ENCODE measurements at places on chromosomes 12 and 14.

- no peak for DNase-seq
These were observed 5.6 kb upstream of the HEBP1 start for GRCh38 chr12:13005649-13006048.

DNA sequence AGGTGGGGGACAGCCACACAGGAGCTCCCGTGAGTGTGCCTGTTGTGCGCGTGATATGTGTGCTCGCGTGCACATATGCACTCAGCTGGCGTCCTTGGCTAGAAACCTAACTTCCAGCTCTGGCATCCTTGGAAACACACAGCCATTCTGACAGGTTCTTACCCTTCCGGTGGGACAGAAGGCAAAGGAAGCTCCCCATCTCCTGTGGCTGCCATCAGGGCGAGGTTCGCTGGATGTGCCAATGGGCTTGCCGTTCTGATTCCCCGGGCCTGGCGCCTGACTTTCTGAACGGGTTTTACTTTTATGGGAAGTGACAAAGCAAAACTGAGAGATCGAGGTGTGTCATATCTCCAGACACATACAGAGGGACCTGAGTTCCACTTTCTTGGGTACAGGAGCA lies 124.7 kb downstream of the PAPOLA start:
- DNase-seq = peak; percentile 22

- DNase-seq = no peak
These were observed 13.8 kb downstream of the ASCL1 start for GRCh38 chr12:102971227-102971626.

DNA sequence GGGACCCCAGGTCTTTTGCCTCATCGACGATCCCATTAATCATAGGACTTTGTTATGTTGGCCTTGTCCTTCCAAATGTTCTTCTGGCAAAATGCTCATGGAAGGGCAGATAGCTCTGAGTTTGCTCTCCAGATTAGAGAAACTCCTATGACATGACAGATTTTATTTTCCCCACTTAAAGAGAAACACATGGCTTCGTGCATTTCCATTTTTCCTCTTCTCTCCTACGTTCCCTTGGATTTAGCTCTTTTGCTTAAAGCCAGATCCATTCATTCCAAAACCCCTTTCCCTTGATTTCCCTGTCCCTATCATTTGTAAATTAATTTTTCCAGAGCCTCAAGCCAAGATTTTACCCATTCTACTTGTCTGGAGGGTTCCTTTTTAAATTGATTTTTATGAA lies 2.9 kb downstream of the PRIMA1 start:
- no peak for DNase-seq

GRCh38 chr12:121533394-121534090 lies 47.3 kb downstream of the KDM2B start:
- no peak for DNase-seq

DNA sequence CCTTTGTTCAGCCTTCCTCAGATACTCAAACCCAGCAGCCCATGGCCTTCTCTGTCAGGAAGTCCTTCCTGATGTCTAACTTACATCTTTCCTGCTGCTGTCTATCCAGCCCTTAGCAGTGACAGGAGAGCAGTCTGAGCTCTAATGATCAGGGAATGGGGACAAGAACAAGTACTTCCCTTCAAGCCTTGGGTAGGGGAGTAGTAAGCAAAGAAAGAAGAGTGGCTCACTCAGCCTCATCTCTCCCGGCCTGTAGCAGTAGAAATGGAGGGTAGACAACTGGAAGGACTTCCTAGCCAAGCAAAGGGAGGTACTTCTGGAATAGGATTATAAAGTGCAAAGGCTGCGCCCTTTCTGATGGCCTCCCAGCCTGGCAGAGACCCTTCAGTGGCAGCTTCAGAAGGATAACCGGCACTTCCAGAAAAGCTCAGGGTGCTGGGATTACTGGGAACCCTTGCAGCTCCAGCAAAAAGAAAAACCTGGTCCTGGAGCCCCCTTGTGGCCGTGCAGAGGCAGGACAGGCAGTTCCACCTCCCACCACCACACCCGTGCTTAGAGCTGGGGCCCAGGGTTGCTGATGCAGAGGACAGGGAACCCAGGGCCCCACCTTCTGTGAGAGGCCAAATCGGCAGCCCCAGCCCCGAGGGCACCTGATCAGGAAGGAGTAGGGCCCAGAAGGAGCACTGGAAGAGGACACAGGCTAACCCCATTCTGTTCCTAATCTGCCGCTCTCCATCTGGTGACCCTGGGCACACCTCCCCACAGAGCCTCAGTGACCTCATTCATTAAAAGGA lies 12.4 kb upstream of the SMUG1 start:
- DNase-seq = peak; percentile 67

DNA sequence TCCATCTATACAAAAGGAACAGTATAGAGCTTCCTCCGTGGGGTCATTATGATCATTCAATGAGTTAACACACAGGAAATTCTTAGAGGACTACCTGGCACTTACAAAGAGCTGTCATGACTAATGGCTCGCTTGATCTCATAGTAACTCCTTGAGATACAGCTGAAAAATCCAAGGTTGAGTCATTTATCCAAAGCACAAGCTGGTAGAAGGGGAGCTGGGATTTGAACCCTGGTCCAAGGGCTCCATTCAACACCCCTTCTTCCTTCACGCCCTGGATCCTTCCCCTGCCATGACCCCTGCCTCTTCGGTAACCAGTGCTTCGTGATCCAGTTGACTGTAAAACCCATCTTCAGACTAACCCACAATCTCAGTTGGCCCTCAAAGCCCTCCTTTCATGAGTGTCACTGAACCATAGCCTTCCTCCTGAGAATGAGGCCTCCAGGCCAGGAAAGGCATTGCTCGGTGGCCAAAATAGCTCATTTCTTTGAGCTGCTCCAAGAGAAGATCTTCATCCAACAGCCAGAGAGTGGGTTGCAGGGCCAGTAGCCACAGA lies 7.8 kb downstream of the ZFP36L1 start:
- no peak for DNase-seq

DNA sequence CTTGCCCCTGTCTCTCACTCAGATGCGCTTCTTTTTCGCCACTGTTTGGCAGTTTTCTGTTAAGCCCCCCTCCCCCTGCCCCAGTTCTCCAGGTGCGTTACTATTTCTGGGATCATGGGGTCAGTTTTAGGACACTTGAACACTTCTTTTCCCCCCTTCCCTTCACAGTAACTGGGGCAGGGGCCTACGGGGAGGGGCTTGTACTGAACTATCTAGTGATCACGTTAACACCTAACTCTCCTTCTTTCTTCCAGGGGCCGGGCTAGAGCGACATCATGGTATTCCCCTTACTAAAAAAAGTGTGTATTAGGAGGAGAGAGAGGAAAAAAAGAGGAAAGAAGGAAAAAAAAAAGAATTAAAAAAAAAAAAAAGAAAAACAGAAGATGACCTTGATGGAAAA lies 3.7 kb downstream of the PABPN1 start:
- no peak for DNase-seq

- DNase-seq = no peak
These were observed 31.2 kb downstream of the IL31 start for GRCh38 chr12:122142857-122143256.

- no peak for DNase-seq
These were observed 44.4 kb downstream of the DGLUCY start for GRCh38 chr14:91158091-91158790.

GRCh38 chr12:20808521-20808920 lies 2.0 kb upstream of the SLCO1B3 start:
- DNase-seq = no peak

DNA sequence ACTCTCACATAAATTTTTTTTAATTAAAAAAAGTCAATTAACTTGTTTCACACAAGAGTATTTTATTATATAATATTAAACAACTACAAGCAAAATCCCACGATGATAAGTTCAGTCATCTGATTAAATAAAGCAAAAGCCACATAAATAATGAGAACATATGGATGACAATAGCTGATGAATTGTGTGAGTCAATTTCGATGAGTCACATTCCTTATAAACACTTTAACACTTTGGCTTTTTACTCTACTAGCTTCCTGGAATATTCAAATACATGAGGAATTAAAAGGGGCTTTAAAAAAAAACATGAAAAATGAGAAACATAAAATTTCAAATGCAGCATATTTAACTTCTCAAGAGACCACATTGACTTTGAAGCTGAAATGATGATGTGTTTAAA lies 95.3 kb downstream of the BCAT1 start:
- no peak for DNase-seq

- no peak for DNase-seq
These were observed 7.7 kb upstream of the KICS2 start for GRCh38 chr12:64229796-64230195.

DNA sequence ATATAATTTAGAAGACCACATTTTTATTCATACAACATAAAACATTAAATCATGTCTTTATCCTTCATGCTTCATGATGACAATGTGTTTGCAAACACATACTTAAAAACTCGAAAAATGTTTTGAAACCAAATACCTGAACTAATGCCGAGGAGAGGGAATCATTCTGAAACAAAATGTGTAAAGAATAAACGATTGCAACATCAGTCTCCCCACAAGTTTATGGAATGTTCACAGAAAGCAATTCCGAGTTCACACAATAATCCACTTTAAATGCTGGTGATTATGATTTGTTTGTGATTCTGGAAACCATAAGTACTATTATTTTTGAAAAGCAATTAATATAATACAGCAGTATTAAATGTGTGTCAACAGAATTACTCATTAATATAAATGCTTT lies 84.5 kb upstream of the PDZRN4 start:
- no peak for DNase-seq

DNA sequence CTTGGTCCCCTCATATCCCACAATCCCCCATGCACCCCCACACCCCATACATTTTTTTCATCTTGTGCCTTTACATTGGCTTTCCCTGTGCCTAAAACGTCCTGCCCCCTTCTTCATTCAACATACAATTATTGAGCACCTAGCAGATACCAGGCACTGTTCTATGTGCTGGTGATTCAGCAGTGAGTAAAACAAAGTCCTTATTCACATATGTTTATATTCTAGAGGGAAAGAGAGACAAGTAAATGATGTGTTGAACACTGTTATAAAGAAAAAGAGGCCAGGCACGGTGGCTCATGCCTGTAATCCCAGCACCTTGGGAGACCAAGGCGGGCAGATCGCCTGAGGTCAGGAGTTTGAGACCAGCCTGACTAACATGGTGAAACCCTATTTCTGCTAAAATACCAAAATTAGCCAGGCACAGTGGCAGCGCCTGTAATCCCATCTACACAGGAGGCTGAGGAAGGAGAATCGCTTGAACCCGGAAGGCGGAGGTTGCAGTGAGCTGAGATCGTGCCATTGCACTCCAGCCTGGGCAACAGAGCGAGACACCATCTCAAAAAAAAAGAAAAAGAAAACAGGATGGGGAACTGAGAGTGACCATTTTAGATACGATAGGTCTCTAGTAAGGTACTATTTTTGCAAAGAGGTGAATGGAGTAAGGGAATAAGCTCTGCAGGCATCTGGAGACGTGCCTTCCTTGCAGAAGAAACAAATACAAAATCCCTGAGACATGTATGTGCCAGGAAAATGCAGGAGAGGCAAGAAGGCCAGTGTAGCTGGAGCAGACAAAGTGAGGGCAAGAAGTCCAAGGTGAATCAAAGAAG lies 12.2 kb downstream of the SLC7A7 start:
- no peak for DNase-seq

- no peak for DNase-seq
These were observed 15.4 kb upstream of the BDKRB1 start for GRCh38 chr14:96240641-96241040.

DNA sequence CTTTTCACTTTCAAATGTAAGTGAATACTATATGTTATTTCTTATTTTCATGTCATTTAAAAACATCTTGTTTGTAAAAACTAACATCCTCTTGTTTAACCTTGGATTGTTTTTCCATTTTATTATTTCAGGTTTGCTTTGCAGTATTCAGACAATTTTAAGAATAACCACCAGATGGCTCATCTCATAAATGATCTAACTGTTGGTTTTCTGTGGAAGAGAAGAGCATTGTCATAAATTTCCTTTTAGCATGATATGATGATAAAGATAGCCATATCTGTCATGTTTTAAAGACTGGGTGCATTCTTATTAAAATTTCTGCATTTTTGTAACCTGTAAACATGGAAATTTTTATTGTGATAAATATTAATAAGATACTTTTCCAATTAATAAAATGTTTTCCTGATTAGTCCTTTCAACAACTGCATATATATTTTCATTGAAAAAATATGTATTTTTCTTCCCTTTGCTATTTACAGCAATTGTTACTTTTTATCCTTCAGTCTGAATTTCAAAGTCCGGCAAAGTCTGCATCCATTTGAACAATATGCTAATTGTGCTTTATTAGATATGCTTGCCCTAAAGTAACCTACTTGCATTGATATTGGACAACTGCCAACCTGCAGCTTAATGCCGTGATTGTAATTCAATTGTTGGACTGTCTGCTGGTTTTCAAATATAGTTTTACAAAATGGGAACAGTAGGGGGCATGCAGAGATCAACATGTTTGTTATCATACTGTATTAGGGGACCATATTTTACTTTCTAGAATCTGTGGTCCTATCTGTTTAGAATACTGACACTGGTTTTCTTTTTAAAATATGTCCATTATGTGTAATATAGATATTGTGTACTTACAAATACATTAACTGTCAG lies 163.4 kb downstream of the GARIN6 start:
- DNase-seq = no peak

- no peak for DNase-seq
These were observed 236.0 kb downstream of the BCL11B start for GRCh38 chr14:99035712-99036610.

DNA sequence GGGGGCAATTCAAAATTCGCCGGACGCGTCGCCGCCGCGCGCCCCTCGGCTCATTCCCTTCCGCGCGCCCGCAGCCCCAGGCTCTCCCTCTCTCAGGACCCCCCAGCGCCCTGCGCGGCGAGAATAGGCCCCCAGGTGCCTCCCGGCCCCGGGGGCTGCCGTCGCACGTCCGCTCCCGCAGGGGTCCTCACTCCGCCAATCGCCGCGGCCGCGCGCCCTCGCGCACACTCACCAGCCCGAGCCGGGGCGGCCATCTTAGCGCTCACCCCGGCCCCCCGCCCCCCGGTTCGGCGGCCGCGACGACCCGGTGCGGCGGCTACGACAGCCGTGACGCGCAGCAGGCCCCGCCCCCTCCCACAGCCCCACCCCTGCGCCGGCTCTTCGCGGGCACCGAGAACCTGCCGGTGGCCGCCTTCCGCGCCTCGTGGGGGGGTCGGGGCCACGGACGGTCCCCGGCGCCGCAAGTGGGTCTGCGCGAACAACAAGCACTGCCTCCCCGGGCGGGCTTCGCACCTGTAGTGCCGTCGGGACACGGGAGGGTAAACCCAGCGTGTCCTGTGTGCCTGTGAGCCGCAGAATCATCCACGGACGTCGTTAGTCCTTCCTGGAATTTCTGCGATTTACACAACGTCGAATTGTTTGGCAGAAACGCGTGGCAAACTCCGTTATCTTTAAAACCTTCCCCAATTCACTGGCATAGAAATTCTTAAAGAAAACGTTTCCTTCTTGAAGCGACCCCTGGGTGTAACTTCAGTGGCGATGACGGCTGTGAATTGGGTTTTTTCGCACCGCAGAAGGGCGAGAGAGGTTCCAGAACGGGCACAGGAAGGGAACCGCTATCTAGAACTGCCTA lies 2.5 kb downstream of the USP44 start:
- DNase-seq = peak; percentile 36
